RCC 7860 (cell line): ENCODE measurements at places on chromosomes 2 and 18.

- peak; percentile 39 for DNase-seq
Observed at GRCh38 chr2:237662671-237663093, 35.3 kb downstream of the LRRFIP1 start.

DNA sequence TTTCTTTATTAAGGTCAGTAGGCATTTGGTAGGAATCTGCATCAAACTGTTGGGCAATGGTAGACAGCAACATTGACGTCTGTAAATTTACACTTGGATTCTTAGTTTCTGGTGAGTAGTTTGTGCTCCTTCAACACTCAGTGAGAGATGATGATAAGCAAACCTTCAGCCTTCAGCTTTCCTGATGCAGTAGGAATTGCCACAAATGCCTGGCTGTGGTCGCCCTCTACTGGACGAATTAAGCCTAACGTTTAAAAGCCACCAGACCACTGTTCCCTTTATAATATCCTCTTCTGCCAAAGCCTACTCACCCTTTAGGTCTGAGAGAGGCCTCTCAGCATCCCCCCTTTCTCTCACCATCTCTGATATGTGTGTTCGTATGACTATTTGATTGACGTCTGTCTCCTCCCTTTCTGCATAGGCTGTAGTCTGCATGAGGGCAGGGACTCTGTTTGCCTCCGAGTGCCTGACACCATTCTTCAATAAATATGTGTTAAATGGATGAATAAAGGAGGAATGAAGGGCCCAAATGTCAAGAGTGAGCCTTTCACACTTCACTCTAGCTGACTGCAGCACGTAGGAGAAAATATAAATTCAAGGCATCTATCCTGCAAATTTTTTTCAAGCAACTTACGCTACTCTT, 47.0 kb upstream of the PLEKHM3 start:
- DNase-seq = peak; percentile 38

DNA sequence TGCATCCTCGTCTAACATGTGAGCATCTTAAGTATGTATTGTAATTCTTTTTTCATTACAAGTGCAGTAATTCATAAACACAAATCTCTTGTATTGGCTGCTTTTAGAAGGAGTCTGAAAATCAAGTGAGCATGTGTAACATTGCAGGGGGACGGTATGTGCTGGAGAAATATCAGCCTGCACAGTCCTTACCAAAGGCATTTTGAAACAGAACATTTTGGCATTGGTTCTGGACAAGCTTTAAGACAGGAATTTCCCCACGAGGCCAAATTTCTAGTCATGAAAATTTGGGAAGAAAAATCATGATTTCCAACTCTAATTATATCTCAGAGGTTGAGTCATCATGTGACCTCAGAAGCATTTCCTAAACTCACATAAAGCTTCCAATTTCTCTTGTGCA, 24.7 kb upstream of the NRP2 start:
- DNase-seq = no peak

DNA sequence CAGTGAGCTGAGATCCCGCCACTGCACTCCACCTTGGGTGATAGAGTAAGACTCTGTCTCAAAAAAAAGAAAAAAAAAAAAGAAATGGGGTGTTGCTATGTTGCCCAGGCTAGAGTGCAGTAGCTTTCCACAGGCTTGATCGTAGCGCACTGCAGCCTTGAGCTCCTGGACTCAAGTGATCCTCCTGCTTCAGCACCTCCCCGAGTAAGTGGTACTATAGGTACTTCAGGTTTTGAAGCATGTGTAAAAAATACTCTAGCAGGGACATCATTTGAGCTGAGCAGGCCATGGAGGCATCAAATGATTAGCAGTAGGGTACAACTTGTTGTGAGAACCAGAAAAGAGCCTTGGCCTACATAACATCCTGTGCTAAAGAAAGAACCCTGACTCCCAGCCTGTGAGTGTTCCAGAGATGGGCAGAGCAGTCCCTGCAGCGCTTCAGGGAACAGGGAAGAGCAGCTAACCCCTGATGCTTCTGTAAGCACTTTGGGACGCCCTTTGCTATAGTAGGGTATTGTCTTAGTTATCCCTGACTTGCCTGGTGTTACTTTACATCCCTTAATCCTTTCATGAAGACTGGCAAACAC, 119.1 kb downstream of the NEDD4L start:
- DNase-seq = no peak

GRCh38 chr2:63514781-63515180, 73.5 kb downstream of the WDPCP start:
- no peak for DNase-seq

GRCh38 chr18:25125680-25126079, 226.3 kb downstream of the ZNF521 start:
- DNase-seq = no peak

GRCh38 chr2:20077411-20077940, 26.0 kb upstream of the LAPTM4A start:
- no peak for DNase-seq

DNA sequence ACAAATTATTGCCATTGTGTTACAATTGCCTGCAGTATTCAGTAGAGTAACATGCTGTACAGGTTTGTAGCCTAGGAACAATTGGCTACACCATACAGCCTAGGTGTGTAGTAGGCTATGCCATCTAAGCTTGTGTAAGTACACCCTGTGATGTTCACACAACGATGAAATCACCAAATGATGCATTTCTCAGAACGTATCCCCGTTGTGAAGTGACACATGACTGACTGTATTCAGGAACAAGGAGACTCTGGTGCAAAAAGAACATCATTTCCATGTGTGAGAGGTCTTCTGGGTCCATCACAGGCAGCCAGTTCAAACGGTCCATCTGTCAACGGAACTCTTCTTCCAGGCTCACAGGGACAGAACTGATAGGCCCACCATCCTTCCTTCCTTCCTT, 263.7 kb downstream of the ANAPC1 start:
- no peak for DNase-seq

DNA sequence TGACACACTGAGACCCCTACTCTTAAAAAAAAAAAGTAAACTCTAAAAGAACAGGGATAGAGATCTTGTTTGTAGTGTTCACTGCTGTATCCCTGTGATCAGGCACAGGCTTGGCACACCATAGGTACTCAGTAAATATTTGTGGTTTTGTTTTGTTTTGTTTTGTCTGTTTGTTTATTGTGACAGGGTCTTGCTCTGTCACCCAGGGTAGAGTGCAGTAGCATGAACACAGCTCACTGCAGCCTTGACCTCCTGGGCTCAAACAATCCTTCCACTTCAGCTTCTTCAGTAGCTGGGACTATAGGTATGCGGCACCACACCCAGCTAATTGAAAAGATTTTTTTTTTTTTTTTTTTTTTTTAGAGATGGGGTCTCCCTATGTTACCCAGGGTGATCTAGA, 3.4 kb downstream of the FKBP1B start:
- DNase-seq = no peak

- peak; percentile 13 for DNase-seq
Observed at GRCh38 chr18:52716973-52717372, 377.0 kb downstream of the DCC start.

GRCh38 chr2:98063291-98063854, 23.6 kb upstream of the VWA3B start:
- DNase-seq = no peak

DNA sequence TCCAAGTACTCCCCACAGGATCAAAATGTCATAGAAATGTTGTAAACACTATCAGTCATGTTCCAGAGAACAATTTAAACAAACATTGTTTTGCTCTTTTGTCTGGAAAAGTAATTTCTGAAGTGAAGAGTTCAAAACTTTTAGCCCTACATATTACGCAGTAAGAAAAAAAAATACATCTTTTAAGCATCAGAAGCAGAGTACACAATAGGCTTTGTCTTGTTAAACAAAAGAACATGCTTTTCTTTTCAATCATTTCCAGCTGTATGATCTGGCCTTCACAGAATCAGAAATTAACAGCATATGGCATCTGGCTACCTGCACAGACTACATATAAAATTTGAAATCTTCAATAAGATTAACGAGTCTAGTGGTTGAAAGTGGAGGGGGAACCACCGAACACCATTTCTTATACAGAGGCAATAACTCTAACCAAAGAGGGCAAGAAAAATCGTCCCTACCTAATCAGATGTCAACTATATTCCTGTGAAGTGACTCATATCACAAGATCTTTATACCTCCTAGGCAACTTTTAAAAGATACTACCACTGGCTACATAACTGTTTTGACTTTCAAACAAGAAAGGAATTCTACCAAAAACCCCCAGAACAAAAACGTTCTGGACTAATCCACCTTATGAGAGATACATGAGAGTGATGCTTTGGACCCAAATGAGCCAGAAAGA, 149.3 kb downstream of the EXOC6B start:
- no peak for DNase-seq

DNA sequence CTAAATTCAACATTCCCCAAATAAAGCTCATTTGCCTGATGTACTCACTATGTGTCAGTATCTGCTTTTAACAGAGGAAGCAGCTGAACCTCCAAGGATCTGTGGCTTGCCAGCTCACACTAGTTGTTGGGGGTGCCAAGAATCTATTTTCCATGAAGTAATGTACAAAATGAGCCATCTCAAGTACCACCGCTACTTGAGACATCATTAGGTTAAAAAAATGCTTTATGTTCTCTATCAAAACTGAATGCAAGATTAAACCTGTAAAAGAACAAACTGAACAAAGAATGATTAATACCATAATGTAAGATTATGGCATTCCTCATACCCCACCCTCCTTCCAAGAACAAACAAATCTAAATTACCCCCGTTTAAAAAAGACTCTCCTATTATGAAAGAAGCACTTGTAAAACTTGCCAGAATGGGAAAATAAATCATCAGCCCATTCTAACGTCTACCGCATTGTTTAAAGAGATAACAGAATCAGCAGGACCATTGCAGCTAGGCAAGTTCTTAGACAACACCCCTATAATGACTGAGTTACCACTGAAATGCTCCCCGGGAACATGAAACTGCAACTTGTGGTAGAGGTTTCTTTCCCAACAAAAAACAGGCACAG, 471.6 kb downstream of the DLGAP1 start:
- peak; percentile 47 for DNase-seq
